Stimulated activated CD4-positive, alpha-beta T cell treated with anti-CD3 and anti-CD28 coated beads, TNF-alpha, amount 100 ng/mL, for 48 hours (primary cell): ENCODE measurements at places on chromosomes 2 and 18.
A peak's percentile ranks its signal among the peaks of the same experiment; 100 is the strongest.

GRCh38 chr2:197268786-197269584, 41.6 kb downstream of the ANKRD44 start:
- no peak for DNase-seq

- no peak for DNase-seq
Measured at GRCh38 chr2:6069381-6069780, 377.2 kb downstream of the SOX11 start.

DNA sequence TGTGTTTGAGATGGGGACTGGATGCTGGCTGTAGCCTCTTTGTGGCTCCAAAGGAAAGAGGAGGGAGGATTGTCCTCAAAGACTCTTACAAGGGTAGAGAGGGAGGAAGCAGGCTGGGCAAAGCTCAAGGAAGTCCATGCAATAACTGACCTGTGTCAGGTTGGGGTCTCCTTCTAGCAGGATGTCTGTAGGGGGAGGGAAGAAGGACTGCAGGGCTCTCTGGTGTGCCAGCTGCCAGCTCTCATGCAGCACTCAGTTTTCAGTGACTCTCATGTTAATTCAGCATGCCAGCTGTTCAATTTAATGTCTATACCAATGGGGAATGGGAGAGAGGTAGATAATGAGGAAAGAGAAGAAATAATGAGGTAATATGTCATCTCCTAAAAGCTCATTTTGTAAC, 85.3 kb upstream of the RANBP2 start:
- no peak for DNase-seq

GRCh38 chr2:16218625-16219024, 278.3 kb downstream of the MYCN start:
- DNase-seq = no peak

GRCh38 chr2:65386989-65387388, 45.4 kb downstream of the SPRED2 start:
- DNase-seq = no peak

GRCh38 chr18:58805467-58806187, 59.0 kb upstream of the ZNF532 start:
- no peak for DNase-seq

- DNase-seq = no peak
Measured at GRCh38 chr2:579351-579886, 97.8 kb downstream of the TMEM18 start.

GRCh38 chr2:28282861-28283646, 109.6 kb upstream of the FOSL2 start:
- DNase-seq = no peak

DNA sequence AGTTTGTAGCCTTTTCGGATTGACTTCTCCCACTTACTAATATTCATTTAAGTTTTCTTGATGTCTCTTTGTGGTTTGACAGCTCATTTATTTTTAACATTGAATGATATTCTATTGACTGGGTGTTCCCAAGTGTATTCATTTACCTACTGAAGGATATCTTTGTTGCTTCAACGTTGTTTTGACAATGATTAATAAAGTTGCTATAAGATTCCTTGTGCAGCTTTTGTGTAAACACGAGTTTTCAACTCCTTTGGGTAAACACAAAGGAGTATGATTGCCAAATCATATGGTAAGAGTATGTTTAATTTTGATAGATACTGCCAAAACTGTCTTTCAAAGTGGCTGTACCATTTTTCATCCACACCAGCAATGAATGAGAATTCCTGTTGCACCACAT, 1200.9 kb downstream of the DSC3 start:
- no peak for DNase-seq

GRCh38 chr2:101175991-101176390, 24.8 kb upstream of the TBC1D8 start:
- DNase-seq = no peak

GRCh38 chr2:48080534-48081316, 174.4 kb upstream of the FBXO11 start:
- DNase-seq = no peak

DNA sequence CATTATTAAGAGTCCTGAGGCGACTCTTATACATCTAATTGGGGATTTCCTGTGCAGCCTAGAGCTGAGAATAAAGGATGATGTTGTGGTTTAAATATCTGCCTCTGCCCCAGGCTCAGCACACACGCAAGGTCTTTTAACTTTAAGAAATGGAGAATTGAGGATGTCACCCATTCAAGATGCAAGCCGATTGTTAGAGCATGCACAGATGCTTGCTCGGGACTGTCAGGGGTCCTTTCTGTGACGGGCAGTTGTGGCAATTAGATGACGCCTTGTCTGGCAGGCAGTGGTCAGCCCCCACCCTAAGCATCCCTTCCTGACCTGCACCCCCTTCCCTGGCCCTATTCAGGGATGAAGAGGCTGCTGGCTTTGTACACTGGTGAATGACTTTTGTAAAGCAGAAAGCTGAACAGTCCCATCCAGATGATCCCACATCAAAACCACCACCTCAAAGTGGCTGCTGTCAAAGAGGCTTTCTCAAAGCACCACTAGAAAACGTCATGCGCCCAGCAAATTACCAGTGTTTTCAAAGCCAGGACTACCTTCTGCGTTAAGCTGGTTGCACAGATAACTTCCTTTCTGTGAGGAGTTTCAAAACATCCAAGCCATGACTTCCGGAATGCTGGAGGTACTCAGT, 23.7 kb downstream of the FAM178B start:
- DNase-seq = peak; percentile 40

- DNase-seq = no peak
Measured at GRCh38 chr2:221437056-221437455, 135.0 kb downstream of the EPHA4 start.

DNA sequence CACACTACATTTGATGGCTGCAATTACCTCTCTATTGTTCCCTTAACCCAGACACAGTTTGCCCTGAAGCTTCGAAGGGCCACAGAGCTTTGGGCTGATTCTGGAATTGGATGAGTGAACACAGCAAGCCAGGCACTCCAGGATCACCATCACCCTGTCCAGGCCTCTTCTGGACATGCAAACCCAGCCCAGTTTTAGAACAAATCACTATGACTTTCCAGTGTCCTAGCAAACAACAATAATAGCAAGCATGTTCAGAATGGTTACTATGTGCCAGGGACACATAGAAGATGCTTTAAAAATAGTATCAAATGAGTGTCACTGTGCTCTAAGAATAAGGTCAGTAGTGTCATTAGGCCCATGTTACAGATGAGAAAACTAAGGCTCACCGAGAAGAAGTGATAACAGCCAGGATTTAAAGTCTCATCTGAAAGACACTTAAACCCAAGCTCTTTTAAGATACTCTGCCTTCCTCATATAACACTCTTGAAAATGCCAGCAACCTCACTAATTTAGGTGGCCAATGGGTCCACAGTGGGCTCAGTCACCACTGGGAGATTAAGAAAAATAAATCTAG, 191.7 kb upstream of the STK17B start:
- DNase-seq = no peak

DNA sequence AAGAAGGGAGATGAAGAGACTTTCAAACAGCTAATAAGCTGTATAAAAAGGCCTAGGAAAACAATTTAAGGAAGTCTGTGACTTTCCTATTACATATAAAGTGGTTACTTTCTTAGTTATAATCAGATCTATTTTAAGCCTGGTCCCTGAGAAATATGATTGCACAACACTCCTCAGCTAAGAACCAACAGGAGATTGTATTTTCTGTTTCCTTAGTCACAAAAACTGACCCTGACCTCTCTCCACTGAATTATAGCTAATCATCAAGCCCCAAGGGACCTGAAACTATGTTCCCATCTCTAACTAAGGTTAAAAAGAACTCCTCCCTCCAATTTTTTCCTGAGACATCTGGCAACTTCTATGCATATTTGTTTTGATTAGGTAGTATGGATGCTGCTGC, 106.9 kb downstream of the ROCK1 start:
- DNase-seq = no peak

GRCh38 chr2:37802211-37802752, 122.8 kb upstream of the RMDN2 start:
- DNase-seq = no peak

GRCh38 chr18:12376754-12377555, at the start of gene AFG3L2:
Gene AFG3L2 (minus strand): TSS chr18:12377227. CDS start chr18:12377082, 145 bp downstream.
- peak; percentile 100 for DNase-seq

GRCh38 chr2:227491386-227491785, 19.4 kb downstream of the AGFG1 start:
- no peak for DNase-seq

- no peak for DNase-seq
Measured at GRCh38 chr18:49878567-49879270, 65.4 kb upstream of the ACAA2 start.
